ENCODE measurements at places on chromosomes 5 and 9.

GRCh38 chr5:134902071-134902801, 2.7 kb upstream of the PCBD2 start:
- DNase-seq, result no peak

DNA sequence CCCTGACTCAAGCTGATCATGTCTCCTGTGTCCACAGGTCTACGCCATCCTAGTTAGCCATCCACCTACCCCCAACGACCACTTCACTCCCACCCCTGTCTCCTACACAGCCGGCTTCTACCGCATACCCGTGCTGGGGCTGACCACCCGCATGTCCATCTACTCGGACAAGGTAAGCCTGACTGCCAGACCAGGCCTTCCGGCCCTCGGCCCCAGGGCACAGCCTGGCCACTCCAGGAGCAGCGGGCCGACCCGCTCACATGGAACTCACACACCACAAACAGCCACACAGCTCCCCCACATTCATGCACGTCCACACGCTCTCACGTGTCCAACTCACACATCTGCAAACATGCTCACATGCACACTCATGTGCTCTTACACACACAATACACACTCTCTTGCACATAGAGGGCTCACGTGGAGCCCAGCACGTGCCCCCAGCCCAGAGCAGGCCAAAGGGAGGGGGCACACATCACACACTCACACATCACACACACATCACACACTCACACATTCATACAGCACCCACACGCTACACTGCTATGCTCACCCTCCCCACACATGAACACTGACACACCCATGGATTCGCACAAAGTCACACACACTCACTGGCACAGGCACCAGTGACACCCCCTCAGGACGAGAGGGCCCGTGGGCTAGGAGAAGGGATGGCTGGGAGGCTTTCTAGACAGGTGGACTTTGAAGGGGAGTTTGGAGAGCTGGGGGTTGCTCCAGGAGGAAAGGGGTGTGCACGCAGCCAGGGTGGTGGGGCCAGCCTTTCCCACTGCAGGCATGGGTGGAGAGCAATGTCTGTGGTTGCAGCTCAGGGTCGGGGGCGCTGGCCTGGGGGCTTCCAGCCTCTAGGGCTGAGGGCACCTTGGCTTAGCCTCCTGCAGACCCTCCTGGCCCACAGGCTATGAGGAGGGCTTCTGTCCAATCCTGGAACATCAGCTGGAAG, 3.3 kb downstream of the GRIN1 start:
- no peak for DNase-seq

DNA sequence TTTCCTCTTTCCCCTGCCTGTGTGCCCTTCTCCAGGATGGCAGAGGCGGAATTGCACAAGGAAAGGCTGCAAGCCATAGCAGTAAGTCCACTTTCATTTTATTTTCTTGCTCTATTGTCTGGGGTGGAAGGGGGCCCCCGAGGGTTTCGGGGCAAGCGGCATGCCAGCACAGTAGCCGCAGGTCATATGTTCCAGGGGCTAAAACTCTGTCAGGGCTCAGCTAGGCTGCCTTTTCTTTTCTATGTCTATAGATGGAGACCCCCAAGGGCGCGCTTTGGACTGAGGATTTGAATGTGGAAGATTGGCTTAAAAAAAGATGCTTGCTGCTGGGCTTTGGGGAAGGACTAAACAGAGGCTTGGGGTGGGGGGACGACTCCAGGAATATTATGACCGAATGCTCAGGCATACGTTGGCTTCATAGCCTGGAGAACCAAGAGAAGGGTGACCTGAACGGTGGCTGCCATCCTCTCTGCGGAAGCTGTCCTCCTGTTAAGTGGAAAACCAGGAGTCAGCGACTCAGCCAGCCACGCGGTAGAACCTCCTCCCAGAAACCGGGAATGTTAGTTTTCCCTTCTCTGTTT, 545 bp downstream of the PALM2AKAP2 start:
- DNase-seq, result no peak

GRCh38 chr9:1979741-1980367, 35.3 kb upstream of the SMARCA2 start:
- DNase-seq, result no peak

- DNase-seq, result no peak
Observed at GRCh38 chr9:97940233-97940632, 2.3 kb upstream of the HEMGN start.

- DNase-seq, result no peak
Observed at GRCh38 chr5:77131361-77131760, 44.3 kb upstream of the ZBED3 start.
